ENCODE measurements at places on chromosomes 3 and 15. TPM values are rescaled to one million over a fixed set of nuclear protein-coding genes. Genes with fewer than 3 reads are reported as not detected.

The CCR9 gene
- 4.5 TPM for total RNA-seq

The SLC12A1 gene
- not detected for total RNA-seq

The SLC35G2 gene
- total RNA-seq, result 0.42 TPM

The COLQ gene
- 6.1 TPM for total RNA-seq

The CCDC13 gene
- total RNA-seq, result 0.96 TPM

DNA sequence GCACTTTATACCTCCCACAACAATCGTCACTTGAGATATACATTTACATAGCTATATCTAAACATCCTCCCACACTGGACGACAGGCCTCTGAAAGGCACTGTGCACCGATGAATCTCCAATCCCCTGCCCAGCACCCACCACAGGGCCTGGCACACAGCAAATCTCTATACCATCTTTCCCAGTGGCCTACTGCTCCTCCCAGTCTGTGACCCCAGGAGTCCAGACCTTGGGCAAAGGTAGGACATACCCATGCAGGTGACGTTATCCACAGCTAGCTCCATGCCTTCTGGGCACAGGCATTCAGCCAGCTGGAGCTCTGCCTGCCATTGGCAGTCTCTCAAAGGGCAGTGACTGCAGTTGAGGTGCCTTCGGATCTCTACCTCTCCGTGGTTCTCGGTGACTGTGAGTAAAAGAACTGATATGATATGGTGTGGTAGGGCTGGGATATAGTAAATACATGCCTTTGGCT is 5.8 kb downstream of the LTK start:
- peaks cover 8% of the 10 kb centered on the region for H3K27me3 ChIP-seq
- no peak for DNase-seq
- no peak overlapping the region for H3K4me3 ChIP-seq

DNA sequence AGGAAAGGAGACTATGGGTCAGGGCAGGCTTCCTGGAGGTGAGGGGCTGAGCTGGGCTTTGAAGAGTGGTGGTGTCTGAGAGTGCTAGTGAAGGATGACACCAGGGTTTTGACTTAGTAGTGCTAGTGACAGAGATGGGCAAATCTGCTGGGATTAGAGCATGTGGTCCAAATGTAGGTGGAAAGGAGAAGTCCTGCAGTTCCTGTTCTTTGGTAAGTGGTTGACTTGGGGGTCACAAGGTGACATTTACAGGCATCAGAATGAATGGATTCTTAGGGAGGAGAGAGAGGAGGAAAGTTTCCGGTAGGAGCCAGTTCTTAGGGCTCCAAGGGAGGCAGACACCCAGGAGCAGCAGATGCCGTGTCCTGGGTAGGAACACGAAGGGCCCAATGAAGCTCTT is 796 bp upstream of the DOCK3 start:
- no peak overlapping the region for H3K4me3 ChIP-seq
- no peaks in the 10 kb centered on the region for H3K36me3 ChIP-seq
- peaks cover 9% of the 10 kb centered on the region for H3K4me1 ChIP-seq
- DNase-seq, result no peak

DNA sequence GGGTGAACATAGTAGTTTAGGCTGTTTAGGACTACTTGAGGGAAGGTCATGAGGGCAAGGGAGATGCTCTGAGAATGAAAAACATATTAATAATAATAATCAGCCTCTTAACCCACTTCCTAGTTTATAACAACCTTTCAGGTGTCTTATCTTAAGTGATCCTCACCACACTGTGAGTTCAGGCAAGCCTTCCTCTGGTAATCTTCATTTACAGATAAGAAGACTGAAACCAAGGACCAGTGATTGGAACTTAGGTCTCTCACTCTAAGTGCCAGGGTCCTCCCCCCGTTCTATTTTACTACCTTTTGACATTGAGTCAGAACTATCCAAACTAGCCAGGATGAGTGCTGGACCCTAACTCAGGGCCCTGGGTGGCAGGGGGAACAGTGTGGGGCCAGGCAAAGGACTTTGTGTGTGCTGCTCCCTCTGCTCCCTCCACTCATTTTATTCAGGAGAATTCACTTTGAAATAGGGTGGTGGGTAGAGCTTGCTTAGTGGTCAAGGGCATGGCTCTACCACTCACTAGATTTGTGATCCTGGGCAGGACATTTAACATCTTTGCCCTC is 5.7 kb downstream of the NUTM1 start:
- DNase-seq, result no peak
- no peaks in the 10 kb centered on the region for H3K4me1 ChIP-seq
- no peaks in the 10 kb centered on the region for H3K36me3 ChIP-seq
- H3K27me3 ChIP-seq, result no peaks in the 10 kb centered on the region

DNA sequence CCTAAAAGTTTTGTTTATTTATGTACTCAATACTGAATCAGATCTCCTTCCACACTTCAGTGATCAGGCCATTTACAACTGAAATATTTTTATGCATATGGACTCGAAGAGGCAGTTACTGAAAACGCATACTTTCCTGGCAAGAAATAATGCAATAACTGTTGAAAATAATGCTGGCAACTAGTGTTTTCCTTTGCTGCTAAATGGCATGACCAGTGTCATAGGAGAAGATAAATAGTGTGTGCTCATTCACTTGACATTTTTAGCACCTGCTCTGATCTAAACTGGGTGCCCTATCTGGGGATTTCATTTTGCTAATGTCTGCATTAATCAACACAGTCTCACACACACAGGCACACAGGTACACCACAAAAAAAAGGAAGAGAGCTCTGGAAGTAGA is 695.2 kb downstream of the TUSC7 start:
- H3K27ac ChIP-seq, result no peak overlapping the region
- no peaks in the 10 kb centered on the region for H3K4me1 ChIP-seq
- no peak overlapping the region for H3K4me3 ChIP-seq
- H3K27me3 ChIP-seq, result no peaks in the 10 kb centered on the region
- H3K36me3 ChIP-seq, result no peaks in the 10 kb centered on the region

- no peak overlapping the region for H3K27ac ChIP-seq
- H3K4me3 ChIP-seq, result no peak overlapping the region
- H3K4me1 ChIP-seq, result peaks cover 4% of the 10 kb centered on the region
- no peaks in the 10 kb centered on the region for H3K27me3 ChIP-seq
Measured at GRCh38 chr3:188782613-188783124, 389.1 kb upstream of the TPRG1 start.

All from CD4-positive, alpha-beta memory T cell (primary cell).